PC-3 (cell line): ENCODE measurements at places on chromosomes 1 and 21. TPM values are rescaled to one million over a fixed set of nuclear protein-coding genes. Genes with fewer than 3 reads are reported as not detected.

DNA sequence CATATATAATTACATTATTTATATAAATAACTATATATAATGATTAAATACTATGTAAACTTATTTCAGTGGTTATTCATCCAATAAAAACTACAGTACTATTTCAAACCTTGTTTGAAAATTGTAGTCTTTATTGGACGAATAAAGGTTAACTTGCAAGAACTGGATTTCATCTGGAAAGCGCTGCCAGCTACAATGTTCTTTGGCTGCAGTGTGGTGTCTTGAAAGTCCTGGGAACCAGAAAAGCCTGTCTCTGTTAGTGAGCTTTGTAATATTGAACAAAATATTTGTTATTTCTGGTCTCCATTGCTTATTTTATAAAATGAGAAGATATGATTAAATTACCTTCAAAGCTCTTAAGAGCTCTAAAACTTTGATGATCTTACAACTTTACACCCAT, 763.6 kb downstream of the ADGRL2 start:
- no peak for DNase-seq

GRCh38 chr1:91997607-91998195, 32.1 kb upstream of the EPHX4 start:
- DNase-seq = peak; percentile 76

DNA sequence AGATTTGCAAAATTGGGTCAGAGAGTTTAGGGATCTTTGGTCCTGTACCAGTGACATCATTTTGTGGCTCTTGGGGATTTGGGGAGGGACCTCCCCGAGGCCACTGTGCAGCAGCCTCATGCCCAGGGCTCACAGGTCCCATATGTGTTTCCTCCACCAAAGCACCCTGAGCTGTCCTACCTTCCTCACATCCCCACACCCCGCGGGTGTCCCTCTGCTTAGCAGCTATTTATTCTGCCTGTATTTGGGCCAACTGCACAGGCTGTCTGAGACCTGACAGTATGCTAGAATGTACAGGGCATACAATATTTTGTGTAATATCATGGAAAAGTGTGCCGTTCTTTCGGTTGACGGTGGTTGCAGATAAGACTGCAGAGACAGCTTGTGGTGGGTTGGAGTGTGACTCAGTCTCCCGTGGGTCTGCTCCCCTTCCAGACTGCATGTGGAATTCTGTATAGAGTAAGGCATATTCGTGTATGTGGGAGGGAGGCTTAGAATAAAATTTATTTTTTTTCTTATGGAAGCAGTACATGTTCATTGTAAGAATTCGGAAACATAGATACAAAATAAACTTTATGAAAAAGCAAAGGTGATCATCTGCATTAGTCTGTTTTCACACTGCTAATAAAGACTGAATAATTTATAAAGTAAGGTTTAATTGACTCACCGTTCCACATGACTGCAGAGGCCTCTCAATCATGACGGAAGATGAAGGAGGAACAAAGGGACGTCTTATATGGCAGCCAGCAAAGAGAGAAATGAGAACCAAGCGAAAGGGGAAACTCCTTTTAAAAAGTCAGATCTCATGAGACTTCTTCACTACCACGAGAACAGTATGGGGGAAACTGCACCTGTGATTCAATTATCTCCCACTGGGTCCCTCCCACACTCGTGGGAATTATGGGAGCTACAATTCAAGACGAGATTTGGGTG, 84.4 kb downstream of the ADARB1 start:
- no peak for DNase-seq

DNA sequence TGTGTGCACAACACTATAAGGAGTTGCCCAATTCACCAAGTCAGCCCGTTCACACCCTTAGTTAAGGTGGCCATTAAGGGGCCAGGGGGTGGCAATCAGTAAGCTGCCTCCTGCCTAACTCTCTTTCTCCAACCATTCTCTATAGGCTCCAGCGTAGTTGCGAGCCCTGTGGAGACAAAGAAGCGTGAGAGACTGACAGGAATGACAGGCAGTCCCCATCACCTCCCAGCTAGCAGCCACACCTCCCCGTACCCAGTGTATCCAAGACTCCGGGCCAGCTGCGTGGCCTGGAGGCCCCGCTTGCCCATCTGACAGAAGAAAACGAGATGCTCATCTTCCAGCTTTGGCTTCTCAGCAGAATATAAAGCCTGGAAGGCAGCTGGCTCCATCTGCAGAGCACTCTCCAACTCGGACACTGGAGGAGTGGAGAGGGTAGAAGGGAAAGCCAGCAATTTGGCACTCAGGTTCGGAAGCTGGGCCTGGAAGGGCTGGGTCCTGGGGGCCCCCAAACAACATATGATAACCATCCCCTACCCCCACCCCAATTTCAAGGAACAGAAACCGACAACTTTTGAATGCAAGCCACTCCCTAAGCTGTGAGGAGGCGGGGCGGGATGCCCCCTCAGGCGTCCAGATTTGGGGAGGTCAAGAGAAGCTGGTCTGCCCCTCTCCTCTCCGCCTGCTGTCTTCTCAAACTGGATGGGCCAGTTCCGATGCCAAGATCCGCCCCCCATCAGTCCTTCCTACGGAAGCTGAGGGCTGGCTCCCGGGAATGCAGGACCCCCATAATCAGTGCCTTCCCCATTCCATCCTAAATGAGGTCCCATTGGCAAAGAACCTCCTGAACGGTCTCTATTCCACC, 872 bp downstream of the TSTD1 start:
- DNase-seq = no peak

- no peak for DNase-seq
Observed at GRCh38 chr1:25651036-25651640, 34.5 kb downstream of the MAN1C1 start.

Gene SLC44A3
- 6.3 and 9.2 TPM in 2 replicates for total RNA-seq

GRCh38 chr1:230807561-230808280, 60.5 kb downstream of the CAPN9 start:
- no peak for DNase-seq

DNA sequence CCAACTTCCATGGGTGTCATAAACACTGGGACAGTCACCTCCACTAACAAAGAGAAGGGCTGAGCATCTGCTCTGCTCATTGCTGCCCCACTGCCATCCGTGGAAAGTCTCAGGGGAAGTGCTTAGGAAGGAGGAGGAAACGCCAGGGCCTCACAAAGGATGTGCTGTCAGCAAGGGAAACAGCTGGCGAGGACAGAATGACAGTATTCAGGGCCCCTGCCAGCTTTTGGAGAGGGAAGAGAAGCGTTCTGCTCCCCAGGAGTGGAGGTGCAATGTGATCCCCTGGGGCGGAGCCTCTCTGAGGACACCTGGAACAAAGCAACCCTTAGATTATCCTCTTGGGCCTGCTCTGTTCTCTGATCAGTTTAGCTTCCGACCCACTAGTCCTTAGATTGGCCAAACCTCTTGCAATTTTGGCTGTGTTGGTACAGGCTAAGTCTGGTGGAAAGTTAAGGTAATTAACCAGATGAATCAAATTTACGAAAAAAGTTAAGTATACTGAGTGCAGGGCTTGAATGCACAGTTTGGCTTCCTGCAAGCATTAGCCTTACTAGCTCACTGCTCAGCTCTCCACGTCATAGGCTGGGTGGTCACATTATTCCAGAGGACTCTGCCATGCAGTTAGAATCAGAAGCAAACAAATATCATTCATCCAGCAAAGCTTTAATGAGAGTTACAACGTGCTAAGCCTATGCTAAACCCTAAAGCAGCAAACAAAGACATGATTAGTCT, 170.2 kb upstream of the NFIA start:
- no peak for DNase-seq

DNA sequence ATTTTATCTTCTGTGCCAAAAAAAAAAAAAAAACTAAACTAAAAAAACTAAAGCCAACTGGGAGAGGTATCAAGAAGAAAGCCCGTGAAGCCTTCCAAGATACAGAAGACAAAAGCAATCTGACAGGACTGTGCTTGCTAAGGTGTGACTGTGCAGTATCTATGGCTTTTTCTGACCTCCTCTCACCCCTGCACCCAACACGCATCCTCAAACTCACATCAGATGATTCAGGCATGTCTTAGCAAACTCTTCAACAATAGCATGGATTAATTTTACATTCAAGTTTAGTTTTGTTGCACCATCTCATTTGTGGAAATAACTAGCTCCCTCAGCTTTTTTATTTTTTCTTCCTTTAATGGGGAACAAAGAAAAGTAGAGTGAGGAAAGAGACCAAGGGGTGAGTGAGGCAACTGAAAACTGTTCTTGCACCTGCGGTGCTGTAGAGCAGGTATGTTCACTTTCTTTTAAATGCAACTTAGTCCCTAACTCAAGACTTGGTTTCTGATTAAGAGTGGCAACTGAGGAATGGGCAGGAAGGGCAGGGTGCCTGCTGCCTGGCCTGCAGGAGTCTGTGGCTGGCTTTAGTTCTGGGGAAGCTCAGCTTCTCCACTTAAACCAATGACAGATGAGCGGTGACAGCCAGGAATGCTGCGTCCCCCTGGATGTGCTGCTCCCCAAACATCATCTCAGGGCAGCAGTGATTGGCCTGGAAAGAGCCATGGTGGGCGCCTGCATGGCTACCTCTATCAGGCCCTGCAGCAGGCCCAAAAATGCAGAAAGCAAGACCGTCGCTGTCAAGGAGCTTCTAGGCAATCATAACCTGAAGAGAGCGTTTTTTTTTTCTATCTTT, 71.3 kb upstream of the LRRC8B start:
- no peak for DNase-seq

Gene SPATA46
- total RNA-seq = not detected in 2 replicates

DNA sequence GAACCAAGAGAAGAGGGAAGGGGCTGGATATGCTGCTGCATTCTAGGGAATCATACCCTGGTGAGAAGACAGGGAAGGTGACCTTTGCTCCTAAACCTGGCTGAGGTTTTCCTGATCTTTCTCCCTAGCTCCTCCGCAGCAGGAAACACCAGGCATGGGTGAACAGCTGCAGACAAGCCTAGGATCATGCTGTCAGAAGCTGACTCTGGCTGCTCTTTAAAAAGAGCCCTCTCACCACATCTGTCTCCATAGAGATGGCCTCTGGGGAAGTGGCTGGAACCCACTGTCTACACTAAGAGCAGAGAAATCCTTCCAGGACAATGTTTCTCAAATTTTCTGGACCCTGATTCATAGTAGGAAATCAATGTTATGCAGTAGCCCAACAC, 57.6 kb downstream of the CD34 start:
- DNase-seq = no peak

DNA sequence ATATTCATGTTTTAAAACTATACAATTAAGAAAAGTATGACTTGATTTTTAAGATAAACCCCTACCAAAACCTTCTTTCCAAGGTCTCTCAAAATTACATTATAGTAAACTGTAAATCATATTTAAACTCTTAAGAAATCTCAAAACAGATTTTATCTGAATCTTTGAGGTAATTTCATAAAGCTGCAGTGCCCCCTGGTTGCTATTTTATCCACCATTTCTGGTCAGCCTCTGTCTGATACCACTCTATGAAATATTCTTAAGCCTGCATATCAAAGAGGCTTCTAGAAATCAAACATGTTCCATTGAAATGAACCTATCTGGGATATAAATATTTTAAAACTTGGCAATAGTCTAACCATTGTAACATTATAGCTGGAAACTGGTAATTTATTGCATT, 317.3 kb downstream of the COL11A1 start:
- DNase-seq = peak; percentile 20

DNA sequence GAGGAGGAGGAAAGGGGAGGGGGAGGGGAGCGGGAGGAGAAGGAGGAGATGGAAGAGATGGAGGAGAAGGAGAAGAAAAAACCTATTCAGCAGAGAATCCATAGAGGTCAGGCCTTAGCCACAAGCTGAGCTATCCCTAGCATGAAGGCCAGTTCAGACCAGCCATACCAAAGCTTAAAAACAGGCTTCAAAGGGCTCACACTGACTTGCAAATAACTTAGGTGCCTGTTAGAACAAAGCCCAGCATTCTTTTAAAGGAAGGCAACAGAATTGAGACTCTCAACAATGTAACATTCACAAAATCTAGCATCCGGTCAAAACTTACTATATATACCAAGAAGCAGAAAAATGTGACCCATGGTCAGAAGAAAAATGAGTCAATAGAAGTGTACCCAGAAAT, 43.6 kb upstream of the IFFO2 start:
- DNase-seq = no peak

Gene TCP10L
- 0.23 and 2.1 TPM in 2 replicates for total RNA-seq
